ENCODE measurements at places on chromosomes 4 and X. TPM values are rescaled to one million over a fixed set of nuclear protein-coding genes. Genes with fewer than 3 reads are reported as not detected.

GRCh38 chr4:173522160-173522950 is 7.7 kb downstream of the HAND2 start:
- H3K4me1 ChIP-seq = peaks cover 36% of the 10 kb centered on the region
- peak; percentile 93 for DNase-seq
- peak overlapping the region; percentile 92 for H3K27ac ChIP-seq

DNA sequence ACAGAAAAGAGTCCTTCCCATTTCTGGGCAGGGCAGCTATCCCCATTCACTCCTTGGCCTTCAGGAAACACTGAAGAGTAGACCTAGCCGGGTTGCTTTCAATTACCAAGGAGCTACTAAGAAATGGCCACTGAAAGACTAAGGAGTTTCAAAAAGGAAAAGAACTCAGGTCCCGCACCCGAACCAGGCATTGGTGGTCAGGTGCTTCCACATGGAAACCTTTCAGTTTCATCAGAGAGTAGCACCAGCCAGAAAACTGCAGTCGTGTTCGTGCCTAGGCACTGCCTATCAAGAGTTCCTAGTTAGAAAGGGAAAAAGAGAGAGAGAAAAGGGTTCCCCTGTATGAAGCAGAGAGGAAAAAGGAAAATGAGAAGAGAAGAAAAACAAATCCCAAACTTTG is 237.9 kb downstream of the KLHL4 start:
- H3K4me1 ChIP-seq = no peaks in the 10 kb centered on the region
- no peak for DNase-seq
- H3K4me3 ChIP-seq = no peak overlapping the region
- H3K27ac ChIP-seq = no peak overlapping the region
- no peaks in the 10 kb centered on the region for H3K27me3 ChIP-seq
- H3K36me3 ChIP-seq = no peaks in the 10 kb centered on the region

BMPR1B gene
- 3.3 TPM for total RNA-seq

GRCh38 chr4:110119880-110120279 is 78.5 kb downstream of the ELOVL6 start:
- H3K27me3 ChIP-seq = no peaks in the 10 kb centered on the region
- H3K4me1 ChIP-seq = peaks cover 3% of the 10 kb centered on the region
- H3K36me3 ChIP-seq = no peaks in the 10 kb centered on the region
- H3K4me3 ChIP-seq = no peak overlapping the region
- DNase-seq = no peak
- peak overlapping the region; percentile 58 for H3K27ac ChIP-seq

APLN gene
- total RNA-seq = 0.16 TPM

SPANXN3 gene
- 0.52 TPM for total RNA-seq

EXOC1L gene
- total RNA-seq = not detected

DNA sequence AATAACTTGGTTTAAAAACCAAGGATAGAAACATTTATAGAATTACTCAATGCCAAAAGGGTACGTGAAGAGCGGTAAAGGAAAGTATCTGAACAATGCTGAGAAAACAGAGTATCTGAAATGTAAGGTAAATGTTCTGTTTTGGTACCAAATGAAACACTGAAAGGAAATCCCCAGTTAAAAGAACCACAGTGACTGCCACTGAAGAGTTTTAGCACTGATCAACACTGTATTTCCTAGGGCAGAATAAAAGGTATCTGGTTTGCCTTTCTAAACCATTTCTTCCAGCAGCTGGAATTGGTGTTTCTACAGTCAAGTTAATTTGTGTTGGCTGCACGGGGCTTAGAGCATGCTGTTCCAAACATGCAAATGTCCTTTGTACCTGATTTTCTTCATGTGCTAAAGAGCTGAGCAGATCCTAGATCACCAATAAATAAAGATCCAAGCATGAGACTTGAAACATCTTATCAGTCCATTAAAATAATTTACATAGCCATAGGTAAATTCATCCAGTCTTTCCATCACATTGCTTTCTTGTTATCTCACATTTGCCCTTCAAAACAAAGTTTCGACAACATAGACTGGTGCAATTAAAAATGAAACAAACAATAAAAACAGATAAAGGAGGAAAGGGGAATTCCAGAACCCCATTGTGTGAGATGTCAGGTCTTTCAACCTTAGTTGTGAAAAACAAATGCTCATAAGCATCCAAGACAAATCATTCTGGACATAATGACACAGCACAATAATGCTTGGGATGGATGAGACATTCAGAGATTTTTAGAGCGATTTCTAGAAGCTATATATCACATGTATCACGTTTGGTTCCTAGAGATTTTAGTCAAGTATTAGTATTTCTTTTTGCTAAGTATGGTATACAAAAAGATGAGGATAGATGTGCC is 38.6 kb downstream of the MFAP3L start:
- H3K27ac ChIP-seq = no peak overlapping the region
- H3K4me1 ChIP-seq = no peaks in the 10 kb centered on the region
- no peak for DNase-seq
- H3K4me3 ChIP-seq = no peak overlapping the region
- no peaks in the 10 kb centered on the region for H3K36me3 ChIP-seq

MAGEC3 gene
- total RNA-seq = not detected

GRCh38 chrX:28981952-28982351 is 394.7 kb downstream of the IL1RAPL1 start:
- H3K27ac ChIP-seq = no peak overlapping the region
- no peaks in the 10 kb centered on the region for H3K36me3 ChIP-seq
- H3K27me3 ChIP-seq = no peaks in the 10 kb centered on the region

RBM10 gene
- 26.4 TPM for total RNA-seq

DNA sequence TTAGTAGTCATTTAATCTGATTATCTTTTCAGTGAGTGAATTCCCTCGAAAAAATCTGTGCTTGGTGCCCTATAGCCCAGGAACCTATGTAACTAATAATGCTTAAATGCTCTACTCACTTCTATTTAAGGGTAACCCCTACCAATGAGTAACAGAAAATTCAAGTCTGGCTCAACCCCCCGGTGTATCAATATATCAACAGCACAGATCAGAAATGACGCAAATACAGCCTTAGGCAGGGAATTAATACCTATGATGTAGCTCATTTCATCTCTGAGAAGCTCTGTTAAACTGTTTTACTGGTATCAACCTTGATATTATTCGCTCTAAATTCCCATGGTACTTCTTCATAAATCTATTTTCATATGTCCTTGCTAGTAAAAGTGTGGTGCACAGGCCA is 28.6 kb downstream of the PDGFC start:
- H3K4me3 ChIP-seq = no peak overlapping the region
- peaks cover 36% of the 10 kb centered on the region for H3K4me1 ChIP-seq
- no peak for DNase-seq
- no peaks in the 10 kb centered on the region for H3K36me3 ChIP-seq
- H3K27ac ChIP-seq = peak overlapping the region; percentile 45

DNA sequence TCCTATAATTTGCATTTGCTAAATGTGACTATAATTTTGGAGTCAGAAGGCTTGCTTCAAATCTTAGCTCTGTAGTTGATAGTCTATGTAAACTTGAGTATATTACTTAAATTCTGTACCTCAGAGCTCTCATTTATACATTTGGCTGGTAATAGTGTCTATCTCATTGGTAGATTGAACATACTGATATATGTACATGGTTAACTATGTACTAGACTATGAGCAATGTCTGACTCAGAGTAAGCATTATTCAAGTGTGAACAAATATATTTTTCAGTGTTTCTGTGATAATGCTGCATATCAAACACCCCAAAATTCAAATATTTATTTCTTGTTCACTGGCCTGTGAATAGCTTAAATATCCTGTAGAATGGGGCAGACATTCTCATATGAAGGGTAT is 1568.9 kb upstream of the PABPC4L start:
- H3K27ac ChIP-seq = no peak overlapping the region
- no peak overlapping the region for H3K4me3 ChIP-seq
- no peaks in the 10 kb centered on the region for H3K27me3 ChIP-seq
- H3K36me3 ChIP-seq = no peaks in the 10 kb centered on the region

GRCh38 chr4:48604527-48604926 is 114.5 kb downstream of the ZAR1 start:
- H3K27ac ChIP-seq = peak overlapping the region; percentile 72
- no peak for DNase-seq
- H3K27me3 ChIP-seq = no peaks in the 10 kb centered on the region
- no peak overlapping the region for H3K4me3 ChIP-seq

DNA sequence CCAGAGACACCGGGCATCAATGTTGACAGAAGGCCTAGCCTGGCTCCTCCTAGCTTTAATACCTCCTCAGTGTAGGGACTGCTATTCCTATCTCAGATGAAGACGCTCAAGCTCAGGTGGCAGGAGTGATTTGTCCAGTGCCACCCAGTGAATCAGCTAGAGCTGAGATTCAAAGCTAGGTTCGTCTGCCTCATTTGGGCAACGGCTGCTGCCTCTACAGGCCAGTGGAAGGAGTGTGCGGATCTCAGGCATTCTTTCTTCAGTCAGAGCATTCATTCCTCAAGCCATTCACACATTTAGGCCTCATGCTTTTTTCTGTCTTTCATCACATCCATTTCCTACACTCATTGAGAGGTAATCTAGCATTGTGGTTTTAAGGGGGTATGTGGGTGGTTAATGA is 7.3 kb downstream of the TSR2 start:
- H3K27ac ChIP-seq = no peak overlapping the region
- peak; percentile 13 for DNase-seq
- no peaks in the 10 kb centered on the region for H3K36me3 ChIP-seq
- H3K4me3 ChIP-seq = no peak overlapping the region

GRCh38 chrX:23786268-23786815 is 3.4 kb downstream of the SAT1 start:
- no peaks in the 10 kb centered on the region for H3K36me3 ChIP-seq
- H3K27ac ChIP-seq = peak overlapping the region; percentile 94
- DNase-seq = peak; percentile 47
- H3K27me3 ChIP-seq = no peaks in the 10 kb centered on the region
- peaks cover 4% of the 10 kb centered on the region for H3K4me1 ChIP-seq

EIF4E gene
- 124 TPM for total RNA-seq

- H3K27me3 ChIP-seq = no peaks in the 10 kb centered on the region
- H3K4me3 ChIP-seq = no peak overlapping the region
- no peak overlapping the region for H3K27ac ChIP-seq
- H3K4me1 ChIP-seq = no peaks in the 10 kb centered on the region
Observed at GRCh38 chrX:133749951-133750350, 235.4 kb downstream of the GPC3 start.

DNA sequence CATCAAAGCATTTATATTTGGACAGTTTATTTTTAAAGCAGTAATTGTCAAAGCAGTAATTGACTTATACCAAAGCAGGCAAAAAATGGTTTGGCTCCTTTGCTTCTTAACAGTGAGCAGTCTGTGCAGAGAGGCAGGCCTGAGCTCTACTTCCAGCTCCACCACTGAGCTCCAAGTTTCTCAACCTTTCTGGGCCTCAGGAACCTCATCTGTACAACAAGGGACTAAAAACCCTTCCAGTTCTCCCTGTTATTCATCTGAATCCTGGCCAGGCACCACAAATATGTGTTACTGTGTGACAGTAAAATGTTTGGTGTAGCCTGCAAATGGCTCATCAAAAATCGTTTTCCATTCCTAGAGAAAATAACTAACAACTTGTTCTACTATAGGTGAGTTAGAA is 88.7 kb upstream of the TTC29 start:
- no peaks in the 10 kb centered on the region for H3K27me3 ChIP-seq
- H3K4me3 ChIP-seq = no peak overlapping the region
- H3K36me3 ChIP-seq = no peaks in the 10 kb centered on the region
- DNase-seq = no peak
- no peaks in the 10 kb centered on the region for H3K4me1 ChIP-seq
- no peak overlapping the region for H3K27ac ChIP-seq

DNA sequence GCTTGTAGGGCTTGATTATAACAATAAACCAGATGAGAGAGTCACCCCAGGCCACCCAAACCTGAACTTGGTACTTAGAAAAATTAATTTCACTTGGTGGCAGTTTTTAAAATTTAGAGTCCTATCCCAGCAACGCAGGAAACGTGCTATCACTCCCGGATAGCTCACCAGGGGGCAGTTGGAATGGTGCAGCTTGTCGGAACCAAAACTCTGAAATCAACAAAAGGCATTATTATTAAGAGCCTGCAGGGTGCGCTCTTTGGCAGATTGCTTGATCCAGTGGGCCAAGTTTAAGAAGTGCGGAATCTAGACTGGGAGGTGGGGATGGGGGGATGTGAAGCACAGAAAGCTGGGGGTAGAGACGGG is 2.4 kb downstream of the FRAS1 start:
- DNase-seq = peak; percentile 90
- no peaks in the 10 kb centered on the region for H3K27me3 ChIP-seq
- peak overlapping the region; percentile 88 for H3K4me3 ChIP-seq
- no peaks in the 10 kb centered on the region for H3K4me1 ChIP-seq

GRCh38 chr4:8318509-8318908 is 49.0 kb downstream of the HTRA3 start:
- H3K27me3 ChIP-seq = no peaks in the 10 kb centered on the region
- peaks cover 18% of the 10 kb centered on the region for H3K4me1 ChIP-seq
- H3K4me3 ChIP-seq = no peak overlapping the region
- no peaks in the 10 kb centered on the region for H3K36me3 ChIP-seq
- no peak for DNase-seq

CT47B1 gene
- total RNA-seq = not detected

GRCh38 chrX:40082447-40083119 is 15.2 kb downstream of the BCOR start:
- H3K36me3 ChIP-seq = no peaks in the 10 kb centered on the region
- H3K27ac ChIP-seq = no peak overlapping the region
- H3K4me3 ChIP-seq = no peak overlapping the region
- peaks cover 15% of the 10 kb centered on the region for H3K27me3 ChIP-seq
- no peak for DNase-seq

DNA sequence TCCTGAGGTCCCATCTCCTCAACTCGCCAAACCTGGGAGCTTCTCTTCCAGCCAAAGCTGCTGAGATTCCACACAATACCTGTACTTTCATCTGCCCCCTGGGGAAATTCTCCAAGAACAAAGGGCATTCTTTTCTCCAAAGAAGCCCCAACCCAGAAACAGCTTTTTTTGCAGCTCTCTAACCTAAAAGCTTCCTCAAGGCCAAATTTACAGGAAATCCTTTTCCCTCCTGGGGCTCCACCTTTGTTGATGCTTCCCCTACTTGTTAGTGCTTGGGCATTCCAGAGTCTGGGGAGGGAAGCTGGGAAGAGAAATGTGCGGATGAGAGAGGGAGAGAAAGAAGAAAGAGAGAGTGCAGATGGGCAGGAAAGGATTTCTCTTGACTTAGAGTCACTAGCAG is 24.3 kb downstream of the ZBTB33 start:
- H3K36me3 ChIP-seq = no peaks in the 10 kb centered on the region
- H3K27me3 ChIP-seq = no peaks in the 10 kb centered on the region
- H3K4me3 ChIP-seq = no peak overlapping the region
- no peak for DNase-seq
- no peaks in the 10 kb centered on the region for H3K4me1 ChIP-seq

- H3K4me1 ChIP-seq = no peaks in the 10 kb centered on the region
- no peaks in the 10 kb centered on the region for H3K27me3 ChIP-seq
- DNase-seq = no peak
- H3K4me3 ChIP-seq = no peak overlapping the region
- H3K36me3 ChIP-seq = no peaks in the 10 kb centered on the region
Observed at GRCh38 chr4:11138964-11139363, 289.7 kb downstream of the HS3ST1 start.

KLHL4 gene
- total RNA-seq = 2.8 TPM

GRCh38 chr4:8613421-8614364 is 21.1 kb downstream of the CPZ start:
- DNase-seq = no peak
- no peak overlapping the region for H3K4me3 ChIP-seq
- no peak overlapping the region for H3K27ac ChIP-seq
- H3K36me3 ChIP-seq = no peaks in the 10 kb centered on the region
